ENCODE measurements at places on chromosomes 5 and 9.
A peak's percentile ranks its signal among the peaks of the same experiment; 100 is the strongest.

GRCh38 chr5:11733185-11733839 is 170.9 kb downstream of the CTNND2 start:
- DNase-seq: no peak

DNA sequence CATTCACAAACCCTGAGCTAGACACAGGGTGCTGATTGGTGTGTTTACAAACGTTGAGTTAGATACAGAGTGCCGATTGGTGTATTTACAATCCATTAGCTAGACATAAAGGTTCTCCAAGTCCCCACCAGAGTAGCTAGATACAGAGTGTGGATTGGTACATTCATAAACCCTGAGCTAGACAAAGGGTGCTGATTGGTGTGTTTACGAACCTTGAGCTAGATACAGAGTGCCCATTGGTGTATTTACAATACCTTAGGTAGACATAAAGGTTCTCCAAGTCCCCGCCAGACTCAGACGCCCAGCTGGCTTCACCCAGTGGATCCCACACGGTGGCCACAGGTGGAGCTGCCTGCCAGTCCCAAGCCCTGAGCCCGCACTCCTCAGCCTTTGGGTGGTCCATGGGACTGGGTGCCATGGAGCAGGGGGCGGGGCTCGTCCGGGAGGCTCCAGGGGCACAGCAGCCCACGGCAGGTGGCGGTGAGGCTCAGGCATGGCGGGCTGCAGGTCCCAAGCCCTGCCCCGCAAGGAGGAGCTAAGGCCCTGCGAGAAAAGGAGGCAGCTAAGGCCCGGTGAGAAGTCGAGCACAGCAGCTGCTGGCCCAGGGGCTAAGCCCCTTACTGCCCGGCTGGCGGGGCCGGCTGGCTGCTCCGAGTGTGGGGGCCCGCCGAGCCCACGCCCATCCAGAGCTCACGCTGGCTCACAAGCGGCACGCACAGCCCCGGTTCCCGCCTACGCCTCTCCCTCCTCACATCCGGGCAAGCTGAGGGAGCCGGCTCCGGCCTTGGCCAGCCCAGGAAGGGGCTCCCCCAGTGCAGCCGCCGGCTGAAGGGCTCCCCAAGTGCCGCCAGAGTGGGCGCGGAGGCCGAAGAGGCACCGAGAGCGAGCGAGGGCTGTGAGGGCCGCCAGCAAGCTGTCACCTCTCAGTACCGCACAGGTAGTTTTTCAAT is 1039.2 kb upstream of the CDH9 start:
- no peak for DNase-seq

GRCh38 chr5:146130440-146131045 is 25.2 kb upstream of the PLAC8L1 start:
- no peak for DNase-seq

DNA sequence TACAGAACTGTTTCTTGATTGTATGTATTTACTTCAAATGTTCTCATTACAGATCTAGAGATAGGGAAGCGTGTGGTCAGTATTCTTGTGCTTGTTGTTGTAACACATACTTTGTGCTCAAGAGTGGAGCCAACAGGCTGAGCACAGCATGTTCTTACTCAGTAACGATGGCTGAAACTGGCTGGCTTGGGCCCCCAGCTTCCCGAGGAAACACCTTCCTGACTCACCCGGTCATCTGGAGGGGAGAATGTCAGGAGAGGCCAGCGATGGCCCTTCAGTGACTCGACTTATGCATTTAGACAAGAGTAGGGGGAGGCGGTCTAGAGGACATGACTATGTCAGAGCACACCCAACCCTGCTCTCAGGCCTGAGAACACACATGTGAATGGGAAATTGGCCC is 25.6 kb downstream of the ZNF474 start:
- peak; percentile 89 for DNase-seq

GRCh38 chr9:82820186-82820585 is 242.8 kb downstream of the RASEF start:
- no peak for DNase-seq

DNA sequence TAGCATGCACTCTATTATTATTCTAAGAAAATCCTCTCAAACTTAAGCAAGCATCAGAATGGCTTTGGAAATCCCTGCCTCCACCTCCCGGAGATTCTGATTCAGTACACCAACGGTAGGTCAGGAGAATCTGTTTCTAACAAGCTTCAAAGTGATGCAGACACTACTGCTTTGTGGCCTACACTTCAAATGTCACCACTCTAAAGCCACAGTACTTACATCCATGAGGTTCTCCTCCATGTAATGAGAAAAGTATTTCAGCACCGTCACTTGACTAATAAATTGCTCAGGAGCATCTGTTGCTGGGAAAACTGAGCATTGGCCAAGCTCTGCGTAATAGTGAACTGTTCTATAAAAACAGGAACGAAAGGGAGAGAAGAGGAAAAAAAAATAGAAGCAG is 4.8 kb downstream of the PLK2 start:
- no peak for DNase-seq

- DNase-seq: no peak
Measured at GRCh38 chr9:4137234-4137633, 162.6 kb downstream of the GLIS3 start.

DNA sequence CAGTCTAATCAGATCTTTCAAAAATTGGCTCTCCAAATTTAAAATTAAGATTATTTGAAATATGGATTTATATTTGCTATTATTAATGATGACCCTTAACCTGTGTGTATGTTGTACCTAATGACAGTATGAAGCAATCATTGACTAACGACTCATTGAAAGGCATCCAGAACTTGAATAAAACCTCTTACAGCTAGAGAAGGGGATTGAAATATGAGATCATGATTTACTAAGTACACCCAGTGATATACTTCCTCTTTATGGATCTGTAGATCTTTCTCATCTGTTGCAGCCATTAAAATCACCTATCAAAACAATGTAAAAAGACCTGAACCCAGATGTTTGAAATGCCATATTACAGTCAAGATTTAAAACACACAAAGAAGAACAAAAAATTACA is 126.5 kb downstream of the RPS23 start:
- DNase-seq: no peak

- no peak for DNase-seq
Measured at GRCh38 chr9:22052376-22052945, 43.4 kb upstream of the CDKN2B start.
